Stimulated activated CD8-positive, alpha-beta memory T cell treated with anti-CD3 and anti-CD28 coated beads, Interleukin-4, amount 100 ng/mL, for 1 hour (primary cell): ENCODE measurements at places on chromosomes 2 and 18.

DNA sequence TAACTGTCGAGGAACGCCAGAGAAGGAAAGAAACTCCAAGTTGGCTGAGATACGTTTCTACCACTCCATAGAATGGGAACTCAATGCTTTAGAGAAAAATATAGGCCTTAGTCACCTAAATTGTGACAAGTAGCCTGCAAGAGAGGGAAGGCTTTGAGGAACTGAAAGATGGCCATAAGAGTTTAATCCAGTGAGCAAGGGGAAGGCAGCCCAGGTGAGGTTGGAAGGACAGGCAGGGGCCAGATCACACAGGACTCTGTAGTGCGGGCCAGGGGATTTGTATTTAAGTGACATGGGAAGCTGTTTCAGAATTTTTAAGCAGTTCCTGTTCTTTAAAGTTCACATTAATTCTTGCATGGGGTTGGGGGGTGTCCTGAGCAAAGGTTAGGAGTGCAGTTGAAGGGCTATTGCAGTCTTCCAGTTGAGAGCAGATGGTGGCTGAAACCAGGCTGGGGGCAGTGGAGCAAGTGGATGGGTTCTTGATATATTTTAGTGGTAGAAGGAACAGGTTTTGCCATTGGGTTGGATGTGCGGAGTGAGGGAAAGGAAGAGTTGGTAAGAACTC is 138.9 kb upstream of the PELI1 start:
- DNase-seq = no peak

DNA sequence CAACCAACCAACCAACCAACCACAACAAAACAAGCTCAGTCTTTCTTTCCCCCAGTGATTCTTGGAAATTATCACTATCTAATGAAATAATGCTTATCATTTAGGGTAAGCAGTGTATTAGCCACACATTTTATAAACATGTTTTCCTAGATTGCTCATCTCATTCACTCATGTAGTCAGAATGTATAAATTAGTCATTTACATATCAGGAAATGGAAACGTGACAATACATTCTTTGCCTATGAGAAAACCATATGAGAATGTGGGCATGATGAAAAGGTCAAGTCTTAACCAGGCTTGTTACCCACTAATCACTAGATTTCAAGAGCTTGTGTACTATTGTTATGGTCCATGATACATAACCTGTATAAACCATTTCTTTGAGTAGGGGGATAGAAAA is 1583.4 kb upstream of the PIK3C3 start:
- DNase-seq = no peak

DNA sequence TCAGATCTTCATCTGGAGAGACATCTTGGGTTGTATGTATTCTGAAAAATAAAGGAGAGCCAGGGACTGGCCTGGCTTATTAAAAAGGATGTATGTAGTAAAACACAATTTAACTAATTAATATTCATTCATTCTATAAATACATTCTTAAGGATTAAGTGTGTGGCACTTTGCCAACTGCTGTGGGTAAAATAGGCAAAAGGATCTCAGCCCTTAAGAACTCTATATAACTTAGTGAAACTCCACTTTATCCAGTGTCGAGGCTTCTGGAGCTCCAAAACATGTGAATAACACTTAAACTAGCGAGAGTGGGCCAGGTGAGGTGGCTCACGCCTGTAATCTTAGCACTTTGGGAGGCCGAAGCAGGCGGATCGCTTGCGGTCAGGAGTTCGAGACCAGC is 7.7 kb upstream of the STK39 start:
- DNase-seq = no peak

GRCh38 chr2:6181926-6182325 is 489.7 kb downstream of the SOX11 start:
- no peak for DNase-seq

GRCh38 chr2:61536180-61536571 is 2.0 kb downstream of the XPO1 start:
- DNase-seq = no peak

GRCh38 chr2:146147448-146148012 is 1627.6 kb upstream of the ZEB2 start:
- DNase-seq = no peak

- no peak for DNase-seq
These were observed 38.9 kb downstream of the ADI1 start for GRCh38 chr2:3480352-3481010.

GRCh38 chr2:172555522-172556283 is at the start of gene PDK1:
PDK1 (plus strand) TSS chr2:172556090; CDS start chr2:172556151, 61 bp downstream.
- peak; percentile 64 for DNase-seq

GRCh38 chr18:813172-814071 is 1.4 kb upstream of the YES1 start:
- DNase-seq = peak; percentile 17

DNA sequence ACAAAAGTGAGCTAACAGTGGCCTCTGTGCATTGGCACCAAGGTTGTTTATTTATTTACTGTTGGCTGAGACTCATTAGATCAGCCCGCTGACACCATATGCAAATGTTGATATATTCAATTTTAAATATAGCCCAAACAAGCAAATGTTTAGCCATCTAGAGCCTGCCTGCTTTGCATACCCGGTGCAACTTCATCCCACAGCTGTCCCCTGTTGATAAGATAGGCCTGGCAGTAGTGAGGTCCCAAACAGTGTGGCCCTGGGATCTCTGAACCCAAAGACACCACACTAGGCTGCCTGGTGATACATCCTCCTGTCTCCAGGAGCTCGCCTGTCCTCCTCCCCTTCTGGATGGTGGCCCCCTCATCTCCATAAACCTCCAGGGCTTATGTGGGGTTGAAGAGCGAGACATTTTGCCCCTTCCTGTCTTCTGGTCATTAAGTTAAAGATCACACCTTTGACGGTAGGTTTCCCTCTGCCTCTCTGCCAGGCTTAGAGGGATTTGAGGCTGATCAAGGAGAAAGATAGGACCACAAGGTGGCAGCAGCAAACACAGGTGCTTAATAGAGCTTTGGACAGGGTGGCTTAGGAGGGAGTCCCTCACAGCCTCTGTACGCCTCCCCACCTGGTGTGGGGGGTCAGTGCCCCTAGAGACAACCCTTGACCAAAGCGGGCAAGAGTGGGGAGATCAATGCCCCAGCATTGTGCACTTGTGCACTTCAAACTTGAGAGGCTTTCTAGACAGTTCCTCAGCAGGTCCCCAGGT is 23.7 kb upstream of the MYO5B start:
- DNase-seq = no peak

DNA sequence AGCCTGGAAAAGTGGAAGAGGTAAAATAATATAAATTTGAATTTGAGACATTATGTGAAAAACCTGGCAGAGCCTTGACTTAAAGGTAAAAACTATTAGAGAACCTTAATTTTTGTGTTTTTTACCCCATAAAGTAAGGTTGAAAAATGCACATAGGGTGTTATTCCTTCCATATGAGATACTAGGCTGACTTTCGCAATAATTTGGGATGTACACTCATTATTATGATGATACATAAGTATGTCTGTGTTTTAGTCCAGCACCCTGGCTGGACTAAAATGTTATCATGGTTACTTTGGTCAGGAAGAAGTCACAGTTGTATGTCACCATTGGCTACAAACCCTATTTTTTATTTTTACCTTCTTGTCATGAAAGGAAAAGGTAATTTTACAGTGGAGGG is 19.8 kb downstream of the NEMP2 start:
- no peak for DNase-seq

GRCh38 chr2:101833890-101834523 is 136.5 kb downstream of the MAP4K4 start:
- DNase-seq = no peak

- no peak for DNase-seq
These were observed 3.6 kb downstream of the ECEL1 start for GRCh38 chr2:232483923-232484627.

DNA sequence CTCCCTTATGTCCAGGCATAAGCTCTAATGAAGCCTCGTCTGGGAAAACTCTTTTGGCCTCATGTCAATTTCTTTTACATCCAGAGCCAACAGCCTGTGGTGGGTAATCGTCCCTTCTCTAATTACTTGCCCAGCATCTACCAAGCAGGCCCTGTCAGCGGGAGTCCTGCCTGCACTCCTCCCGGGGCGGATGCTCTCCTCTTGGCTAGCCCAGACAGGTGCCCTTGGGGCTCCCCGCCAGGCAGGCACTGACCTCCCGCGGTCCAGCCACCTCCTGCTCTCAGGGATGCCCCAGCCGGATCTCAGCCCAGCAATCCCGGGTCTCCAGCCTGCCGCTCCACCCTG is 74.2 kb downstream of the NCAPH start:
- no peak for DNase-seq

DNA sequence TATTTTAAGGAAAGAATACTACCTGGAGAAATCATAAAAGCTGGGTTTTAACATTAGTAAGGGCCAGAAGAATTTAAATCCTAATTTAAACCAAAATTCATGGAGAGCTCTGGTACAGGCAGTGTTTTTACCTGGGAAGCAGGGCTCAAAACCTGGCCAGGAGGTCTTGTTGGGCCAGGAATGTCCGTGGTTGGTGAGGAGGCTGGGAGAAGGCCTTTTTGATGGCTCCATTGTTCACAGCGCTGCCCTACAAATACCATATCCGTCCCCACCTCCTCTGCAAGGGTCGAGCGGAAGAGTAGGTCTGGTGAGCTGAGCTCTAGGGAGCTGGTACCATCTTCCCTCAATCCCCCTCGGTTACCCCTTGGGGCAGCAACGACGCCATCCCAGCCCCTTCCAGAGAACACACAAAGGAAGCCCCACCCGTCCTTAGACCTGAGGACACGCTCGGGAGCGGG is 10.9 kb upstream of the HOXD1 start:
- no peak for DNase-seq

DNA sequence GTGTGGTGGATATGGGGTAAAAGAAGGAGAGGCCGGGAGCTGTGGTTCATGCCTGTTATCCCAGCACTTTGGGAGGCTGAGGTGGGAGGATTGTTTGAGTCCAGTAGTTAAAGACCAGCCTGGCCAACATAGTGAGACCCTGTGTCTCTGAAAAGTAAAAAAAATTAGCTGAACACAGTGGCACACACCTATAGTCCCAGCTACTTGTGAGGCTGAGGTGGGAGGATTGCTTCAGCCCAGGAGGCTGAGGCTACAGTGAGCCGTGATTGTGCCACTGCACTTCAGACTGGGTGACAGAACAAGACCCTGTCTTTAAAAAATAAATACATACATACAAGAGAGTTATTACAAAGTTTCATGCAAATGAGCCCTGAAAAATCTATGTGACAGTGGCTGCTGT is 80.6 kb downstream of the SPTBN1 start:
- no peak for DNase-seq
